Fibroblast of lung (primary cell): ENCODE measurements at places on chromosomes 3 and 15. TPM values are rescaled to one million over a fixed set of nuclear protein-coding genes. Genes with fewer than 3 reads are reported as not detected.

CYP1A2 gene
- total RNA-seq = not detected in 2 replicates

DNA sequence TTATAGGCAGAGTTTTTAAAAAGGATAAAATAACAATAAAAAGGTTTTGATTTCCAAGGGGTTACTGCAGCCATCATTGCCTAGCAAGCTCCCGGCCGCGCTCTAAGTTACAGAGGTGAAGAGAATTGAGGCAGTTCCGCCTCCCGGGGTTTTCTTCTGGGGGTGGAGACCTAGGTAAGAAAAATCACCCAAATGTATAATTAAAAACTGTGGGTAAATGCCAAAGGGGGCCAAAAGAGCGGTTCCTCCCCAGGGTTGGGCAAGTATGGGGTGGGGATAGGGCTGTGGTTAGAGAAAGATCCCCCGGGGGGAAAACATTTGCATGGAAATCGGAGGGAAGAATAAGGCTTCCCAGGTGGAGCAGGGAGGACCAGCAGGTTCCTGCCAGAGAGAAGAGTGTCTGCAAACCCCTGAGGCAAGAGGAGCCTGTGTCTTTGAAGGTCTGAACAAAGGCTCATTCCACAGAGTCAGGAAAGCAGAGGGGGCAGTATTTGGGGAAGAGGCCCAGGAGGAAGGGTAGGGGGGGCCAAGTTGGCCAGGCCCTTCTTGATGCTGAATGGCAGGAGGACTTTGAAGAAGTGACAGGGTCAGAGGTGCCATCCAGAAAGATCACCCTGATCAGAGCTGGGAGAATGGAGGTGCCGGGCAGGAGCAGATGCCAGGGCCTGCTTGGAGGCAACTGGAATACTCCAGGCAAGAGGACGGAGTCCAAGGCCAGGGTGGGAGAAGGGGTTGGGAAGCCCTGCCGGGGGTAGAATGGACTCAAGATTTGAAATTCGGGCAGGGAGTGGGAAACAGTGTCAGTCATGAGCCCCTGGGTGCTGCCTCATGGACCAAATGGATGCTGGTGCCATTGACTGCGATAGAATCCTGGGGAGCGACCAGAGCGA lies 152.9 kb upstream of the RGMA start:
- no peak for DNase-seq

DNA sequence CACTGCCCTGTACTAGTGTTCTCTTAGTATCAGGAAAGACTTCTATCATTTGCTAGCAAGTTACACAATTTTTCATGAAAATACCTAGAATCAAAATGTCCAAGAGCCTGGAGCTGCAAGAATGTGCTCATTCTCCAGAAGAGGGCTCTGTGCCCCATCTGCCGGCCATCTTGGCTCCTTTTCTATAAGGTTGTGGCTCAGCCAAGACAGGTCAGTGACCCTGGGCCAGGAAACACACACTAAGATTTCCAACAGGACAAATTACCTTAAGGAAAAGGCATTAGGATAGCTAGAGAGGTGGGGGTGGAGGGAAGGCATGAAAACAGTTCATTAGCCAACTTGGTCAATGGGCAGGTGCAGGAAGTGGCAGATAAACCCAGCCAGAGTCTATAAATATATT lies 20.7 kb downstream of the TIMP4 start:
- DNase-seq = peak; percentile 54

- no peak for DNase-seq
Observed at GRCh38 chr3:27990324-27990723, 251.1 kb upstream of the CMC1 start.

TRPC1 gene
- total RNA-seq = 43.1 and 56.5 TPM in 2 replicates

DNA sequence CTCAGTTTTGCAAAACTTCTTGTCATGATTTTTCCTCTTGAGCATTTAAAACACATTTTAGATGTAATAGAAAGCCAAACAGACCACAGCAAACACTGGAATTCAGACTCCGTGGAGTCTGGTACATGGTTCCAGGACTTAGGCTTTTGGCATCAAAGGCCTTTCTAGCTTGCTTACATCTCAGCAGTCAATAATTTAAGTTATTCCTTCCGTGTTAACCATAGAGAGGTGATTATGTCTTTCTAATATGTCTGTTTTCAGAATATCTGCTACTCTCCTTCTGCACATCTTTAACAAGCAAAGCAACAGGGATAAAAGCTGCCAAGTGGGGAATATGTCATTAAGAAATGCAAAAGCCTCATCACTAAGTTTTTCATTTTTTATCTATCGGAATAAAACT lies 171.7 kb upstream of the CRBN start:
- DNase-seq = no peak

GAP43 gene
- under 0.01 and 0.17 TPM in 2 replicates for total RNA-seq

GRCh38 chr15:78448441-78449219 lies 10.6 kb downstream of the IREB2 start:
- DNase-seq = no peak

GRCh38 chr15:65110676-65111292 lies 4.2 kb downstream of the UBAP1L start:
- peak; percentile 74 for DNase-seq

GRCh38 chr3:5563537-5564277 lies 376.2 kb downstream of the EDEM1 start:
- DNase-seq = no peak

GRCh38 chr3:63438826-63439371 lies 160.8 kb downstream of the SYNPR start:
- DNase-seq = no peak

EFHB gene
- total RNA-seq = 0.83 and 1.0 TPM in 2 replicates

GRCh38 chr15:65361708-65362459 lies 15.9 kb downstream of the IGDCC3 start:
- no peak for DNase-seq

DNA sequence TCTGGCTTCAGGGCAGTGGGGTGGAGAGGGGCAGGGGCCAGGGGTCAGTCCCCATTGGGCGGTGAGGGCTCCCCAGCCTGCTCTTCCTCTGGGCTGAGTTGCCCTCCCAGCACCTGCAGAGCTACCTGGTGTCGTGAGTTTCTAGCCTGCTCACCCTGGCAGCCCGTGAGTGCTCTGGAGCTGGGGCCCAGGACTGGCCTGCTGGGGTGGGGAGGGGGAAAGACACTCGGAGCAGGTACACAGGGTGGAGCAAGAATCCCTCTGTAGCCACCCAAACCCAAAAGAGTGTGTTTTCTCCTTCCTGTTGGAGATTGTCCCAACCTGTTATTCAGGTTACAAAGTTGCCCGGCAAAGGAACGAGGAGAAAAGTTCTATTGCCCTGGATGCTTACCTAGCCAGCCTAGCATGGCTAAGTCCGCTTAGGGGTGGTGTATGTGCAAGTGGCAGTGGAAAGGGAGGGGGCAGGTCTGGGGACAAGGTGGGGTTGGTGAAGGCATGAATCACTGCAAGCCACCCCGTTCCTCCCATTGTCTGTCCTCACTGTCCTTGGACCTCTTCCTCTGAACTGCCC lies 8.9 kb downstream of the FAM3D start:
- no peak for DNase-seq

- DNase-seq = peak; percentile 2
Observed at GRCh38 chr3:116863270-116863770, 153.7 kb downstream of the TUSC7 start.

- no peak for DNase-seq
Observed at GRCh38 chr15:98667521-98668179, 19.3 kb downstream of the IGF1R start.

- peak; percentile 68 for DNase-seq
Observed at GRCh38 chr15:48388016-48388851, 57.0 kb downstream of the DUT start.

DNA sequence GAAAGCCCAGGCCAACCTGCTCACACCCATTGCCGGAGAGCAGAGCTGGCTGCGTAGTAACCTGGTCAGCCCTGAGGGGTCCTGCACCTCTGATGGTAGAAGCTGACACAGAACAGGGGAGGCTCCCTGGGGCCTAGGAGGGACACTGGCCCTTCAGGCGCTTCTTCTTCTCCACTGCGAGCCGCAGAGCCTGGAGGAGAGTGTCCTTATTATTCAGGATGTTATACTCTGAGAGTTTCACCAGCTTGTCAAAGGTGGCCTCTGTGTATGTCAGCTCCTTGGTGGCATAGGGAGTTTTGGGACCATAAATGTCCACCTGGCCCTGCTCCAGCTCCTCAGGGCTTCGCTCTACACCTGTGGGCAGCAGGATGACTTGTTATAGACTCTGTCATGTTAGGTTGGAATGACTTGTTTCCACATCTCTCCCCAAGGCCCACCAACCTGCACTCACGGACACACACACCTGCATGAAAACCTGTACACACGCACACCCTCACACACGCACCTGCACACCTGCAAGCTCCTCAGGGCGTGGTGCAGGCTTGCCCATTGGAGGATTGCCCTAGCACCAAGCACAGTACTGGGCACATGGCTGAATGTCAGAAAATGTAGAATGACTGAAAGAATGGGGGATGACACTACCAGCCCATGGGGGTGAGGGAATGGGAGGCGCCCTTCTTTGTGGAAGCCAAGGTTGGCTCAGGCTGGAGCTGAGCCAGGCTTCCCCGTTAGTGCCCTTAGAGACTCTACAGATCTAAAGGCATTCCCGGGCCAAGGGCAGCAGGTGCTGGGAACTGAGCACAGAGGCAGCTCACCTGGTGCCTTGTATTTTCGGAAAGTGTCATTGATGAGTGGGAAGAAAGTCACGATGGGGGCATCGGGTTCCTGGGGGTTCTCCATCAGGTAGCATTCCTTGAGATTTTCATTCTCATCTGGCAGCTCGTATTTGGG lies 11.5 kb upstream of the EHD4 start:
- no peak for DNase-seq

- no peak for DNase-seq
Observed at GRCh38 chr3:68483601-68484000, 448.7 kb downstream of the TAFA4 start.

SLC28A1 gene
- total RNA-seq = not detected in 2 replicates

IL17RB gene
- 0.26 and 0.33 TPM in 2 replicates for total RNA-seq

DNA sequence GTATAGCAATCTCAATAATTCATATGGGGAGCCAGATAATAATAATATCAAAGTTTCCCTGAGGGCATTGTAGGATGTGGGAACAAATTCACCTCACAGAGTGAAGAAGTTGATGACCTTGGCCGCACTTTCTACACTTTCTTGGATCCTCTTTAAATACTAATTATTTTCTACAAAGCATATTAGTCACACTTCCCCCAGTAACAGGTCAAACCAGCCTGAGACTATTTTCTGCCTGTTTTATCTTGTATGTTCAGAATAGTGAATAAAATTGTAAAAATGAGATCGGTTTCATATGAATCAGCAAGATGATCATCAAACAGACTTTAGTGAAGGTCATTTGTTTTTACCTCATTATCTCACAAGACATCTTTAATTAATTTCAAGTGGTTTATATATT lies 2.3 kb upstream of the OR5K3 start:
- DNase-seq = no peak

DNA sequence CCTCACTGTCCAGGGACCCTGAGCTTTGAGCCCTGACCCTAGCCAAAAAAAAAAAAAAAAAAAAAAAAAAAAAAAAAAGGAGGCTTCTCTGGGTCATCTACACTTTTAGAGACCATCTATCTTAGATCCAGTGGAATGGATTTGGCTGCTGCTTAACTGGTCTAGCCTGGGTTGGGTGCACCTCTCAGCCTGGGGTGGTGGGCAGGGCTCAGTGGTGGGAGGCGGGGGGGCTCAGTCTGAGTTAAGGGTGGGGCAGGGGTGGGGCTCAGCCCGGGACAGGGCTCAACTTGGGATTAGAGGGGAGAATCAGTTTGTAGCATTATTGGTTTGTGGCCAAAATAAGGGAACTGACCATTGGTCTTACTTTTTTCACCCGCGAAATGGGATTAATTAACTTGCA lies 139.2 kb downstream of the TPRA1 start:
- no peak for DNase-seq

WDR93 gene
- under 0.01 and 0.17 TPM in 2 replicates for total RNA-seq

CRYGS gene
- total RNA-seq = 0.99 and 1.0 TPM in 2 replicates

CCDC33 gene
- not detected in 2 replicates for total RNA-seq

DNA sequence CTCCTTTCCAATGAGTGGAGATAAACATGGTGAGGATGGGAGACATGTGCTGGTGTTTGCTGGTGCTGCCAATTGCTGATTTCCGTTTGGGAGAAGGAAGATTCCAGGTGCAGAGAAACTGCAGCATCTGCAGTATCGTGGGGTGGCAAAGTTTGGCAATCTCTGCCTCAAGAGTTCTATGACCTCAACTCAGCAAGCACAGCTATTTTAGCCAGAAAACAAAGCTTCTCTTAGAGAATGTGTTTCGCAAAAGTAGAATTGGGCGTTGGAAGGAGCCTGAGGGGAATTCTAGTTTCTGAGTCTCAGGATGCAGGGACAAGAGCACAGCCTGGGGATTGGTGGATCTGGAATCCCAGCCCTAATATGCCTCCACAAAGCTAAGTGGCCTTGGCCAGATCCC lies 18.2 kb upstream of the SHC4 start:
- DNase-seq = no peak

DNA sequence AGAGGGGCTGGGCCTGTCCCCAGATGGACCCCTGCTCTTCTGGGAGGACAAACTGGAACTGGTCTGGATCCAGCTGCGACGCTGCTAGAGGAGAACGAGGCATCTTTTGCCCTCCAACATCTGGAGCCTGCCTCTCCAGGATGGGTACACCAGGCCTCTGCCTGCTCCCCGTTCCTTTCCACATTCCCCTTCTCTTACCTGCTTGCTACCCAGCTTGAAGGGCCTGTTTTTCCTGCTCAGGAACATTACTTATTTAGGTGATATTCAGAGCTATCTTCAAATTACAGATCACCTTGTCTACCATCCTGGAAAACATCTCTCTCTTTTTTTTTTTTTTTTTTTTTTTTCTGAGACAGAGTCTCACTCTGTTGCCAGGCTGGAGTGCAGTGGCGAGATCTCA lies 64.0 kb downstream of the CHRD start:
- DNase-seq = no peak

DNA sequence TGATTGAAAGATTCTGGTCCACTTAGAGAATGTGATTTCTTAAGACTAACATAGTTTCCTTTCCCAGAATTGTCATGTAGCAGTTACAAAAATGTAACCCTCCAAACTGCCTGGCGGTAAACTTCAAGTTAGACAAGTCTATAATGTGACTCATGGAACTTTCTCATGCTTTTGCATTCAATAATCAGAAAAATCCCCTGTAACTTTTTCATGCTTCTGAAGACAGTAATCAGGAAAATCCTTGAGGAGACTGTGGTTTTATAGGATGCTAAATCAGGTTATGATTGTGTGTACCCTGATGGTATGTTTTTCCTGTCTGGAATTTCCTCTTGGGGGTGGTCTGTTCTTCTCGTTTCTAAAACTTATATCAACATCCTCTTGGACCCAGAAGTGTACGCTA lies 74.0 kb upstream of the RARB start:
- DNase-seq = peak; percentile 70

MNS1 gene
- 1.8 and 2.1 TPM in 2 replicates for total RNA-seq

- DNase-seq = peak; percentile 71
Observed at GRCh38 chr3:194485468-194485880, 1.3 kb downstream of the ATP13A3 start.

PEX5L gene
- total RNA-seq = 0.51 and 5.9 TPM in 2 replicates

- DNase-seq = no peak
Observed at GRCh38 chr3:126465928-126466544, 9.7 kb downstream of the ZXDC start.

DNA sequence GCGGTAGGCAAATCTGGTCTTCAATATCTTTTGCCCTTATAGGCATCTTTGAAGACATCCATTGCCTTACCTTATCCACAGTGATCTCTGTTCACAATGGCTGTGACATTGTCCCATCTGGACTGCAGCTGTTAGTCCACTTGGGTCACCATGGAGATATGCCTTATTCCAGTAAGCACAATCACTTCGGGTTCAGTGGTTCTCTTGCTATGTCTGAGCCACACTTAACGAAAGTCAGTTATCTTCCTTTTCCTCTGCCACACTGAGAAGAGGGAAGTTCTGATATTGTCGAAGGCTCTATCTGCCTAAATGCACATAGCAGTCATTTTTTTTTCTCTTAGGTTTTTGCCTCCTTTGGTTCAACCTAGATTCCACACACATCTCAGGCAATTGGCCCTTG lies 119.0 kb upstream of the SATB1 start:
- DNase-seq = no peak
